OCI-LY7 (cell line): ENCODE measurements at places on chromosomes 3 and 15. TPM values are rescaled to one million over a fixed set of nuclear protein-coding genes. Genes with fewer than 3 reads are reported as not detected.

DNA sequence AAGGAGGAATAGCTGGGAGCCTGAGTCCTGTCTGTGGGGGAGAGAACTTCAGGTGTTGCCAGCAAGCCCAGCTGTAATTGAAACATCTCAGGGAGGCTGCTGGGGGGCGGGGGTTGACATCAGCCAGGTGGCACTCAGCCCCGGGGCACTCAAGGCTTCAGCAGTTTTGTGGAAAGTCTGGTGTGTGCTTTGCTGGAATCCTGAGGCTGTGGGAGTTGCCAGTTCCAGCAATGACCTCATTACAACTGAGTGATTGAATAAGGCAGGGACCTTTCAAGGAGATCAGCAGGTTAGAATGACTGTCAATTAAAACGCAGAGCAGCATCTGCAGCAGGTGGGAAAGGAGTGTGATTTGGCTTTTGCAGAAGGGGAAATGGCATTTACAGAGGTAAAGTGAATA, 75.7 kb downstream of the FAM43A start:
- DNase-seq: no peak

DNA sequence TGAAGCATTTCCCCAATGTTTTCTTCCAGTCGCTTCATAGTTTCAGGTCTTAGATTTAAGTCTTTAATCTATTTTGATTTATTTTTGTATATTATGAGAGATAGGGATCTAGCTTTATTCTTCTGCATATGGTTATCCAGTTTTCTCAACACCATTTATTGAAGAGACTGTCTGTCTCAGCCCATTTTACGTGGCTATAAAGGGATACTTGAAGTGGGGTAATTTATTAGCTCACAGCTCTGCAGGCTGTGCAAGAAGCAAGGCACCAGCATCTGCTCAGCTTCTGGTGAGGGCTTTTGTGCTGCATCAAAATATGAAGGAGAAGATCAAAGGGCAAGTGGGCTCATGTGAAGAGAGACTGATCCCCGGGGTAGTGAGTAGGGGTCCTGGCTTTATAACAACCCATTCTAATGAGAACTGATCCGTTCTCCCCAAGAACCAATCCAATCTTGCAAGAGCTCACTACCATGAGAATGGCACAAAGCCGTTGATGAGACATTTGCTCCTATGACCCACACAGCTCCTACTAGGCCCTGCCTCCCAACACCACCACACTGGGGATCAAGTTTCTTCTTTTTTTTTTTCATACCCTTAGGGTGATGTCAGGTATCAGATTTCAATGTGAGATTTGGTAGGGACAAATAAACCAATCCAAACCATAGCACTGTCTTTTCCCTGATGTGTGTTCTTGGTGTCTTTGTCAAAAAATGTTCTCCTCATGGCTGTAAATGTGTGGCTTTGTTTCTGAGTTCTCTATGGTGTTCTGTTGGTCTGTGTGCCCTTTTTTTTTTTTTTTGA, 63.2 kb downstream of the IQGAP1 start:
- no peak for DNase-seq

Gene CPN2
- total RNA-seq: not detected in 2 replicates

Gene ACOX2
- total RNA-seq: not detected in 2 replicates

Gene DAPK2
- total RNA-seq: 0.36 TPM in 1 of 2 replicates, not detected in the other

Gene RTP2
- total RNA-seq: not detected in 2 replicates
